ENCODE measurements at places on chromosomes 1 and 21. TPM values are rescaled to one million over a fixed set of nuclear protein-coding genes. Genes with fewer than 3 reads are reported as not detected.
A peak's percentile ranks its signal among the peaks of the same experiment; 100 is the strongest.

- peak; percentile 86 for DNase-seq
These were observed 7.8 kb downstream of the CASZ1 start for GRCh38 chr1:10788592-10789006.

DNA sequence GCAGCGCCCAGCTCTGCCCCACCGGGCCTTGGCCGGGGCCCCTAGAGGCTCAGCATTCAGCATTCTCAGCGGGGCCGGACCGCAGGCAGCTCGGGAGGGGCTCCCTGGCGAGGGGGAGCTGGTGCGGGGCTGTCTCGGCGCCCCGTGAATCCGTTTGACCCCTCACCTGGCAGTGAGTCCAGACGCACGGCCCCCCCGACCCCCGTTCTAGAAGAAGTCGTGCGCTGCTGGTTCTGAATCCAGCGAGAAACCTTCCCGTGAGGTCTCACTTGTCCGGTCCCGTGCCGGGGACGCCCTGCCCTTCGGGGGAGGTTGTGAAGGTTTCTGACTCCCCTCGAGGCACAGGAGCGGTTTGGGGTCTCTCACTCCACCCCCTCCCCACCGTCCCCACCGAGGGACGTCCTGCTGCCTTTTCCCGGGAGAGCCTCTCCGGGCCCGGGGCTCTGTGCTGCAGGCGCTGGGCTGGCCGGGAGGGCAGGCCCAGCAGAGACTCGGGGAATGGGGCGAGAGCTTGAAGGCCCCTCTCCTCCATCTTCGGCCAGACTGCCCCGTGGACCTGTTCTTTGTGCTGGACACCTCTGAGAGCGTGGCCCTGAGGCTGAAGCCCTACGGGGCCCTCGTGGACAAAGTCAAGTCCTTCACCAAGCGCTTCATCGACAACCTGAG lies 655 bp downstream of the COL6A1 start:
- peak; percentile 71 for DNase-seq

GRCh38 chr1:214372092-214372491 lies 91.1 kb downstream of the SMYD2 start:
- no peak for DNase-seq

DNA sequence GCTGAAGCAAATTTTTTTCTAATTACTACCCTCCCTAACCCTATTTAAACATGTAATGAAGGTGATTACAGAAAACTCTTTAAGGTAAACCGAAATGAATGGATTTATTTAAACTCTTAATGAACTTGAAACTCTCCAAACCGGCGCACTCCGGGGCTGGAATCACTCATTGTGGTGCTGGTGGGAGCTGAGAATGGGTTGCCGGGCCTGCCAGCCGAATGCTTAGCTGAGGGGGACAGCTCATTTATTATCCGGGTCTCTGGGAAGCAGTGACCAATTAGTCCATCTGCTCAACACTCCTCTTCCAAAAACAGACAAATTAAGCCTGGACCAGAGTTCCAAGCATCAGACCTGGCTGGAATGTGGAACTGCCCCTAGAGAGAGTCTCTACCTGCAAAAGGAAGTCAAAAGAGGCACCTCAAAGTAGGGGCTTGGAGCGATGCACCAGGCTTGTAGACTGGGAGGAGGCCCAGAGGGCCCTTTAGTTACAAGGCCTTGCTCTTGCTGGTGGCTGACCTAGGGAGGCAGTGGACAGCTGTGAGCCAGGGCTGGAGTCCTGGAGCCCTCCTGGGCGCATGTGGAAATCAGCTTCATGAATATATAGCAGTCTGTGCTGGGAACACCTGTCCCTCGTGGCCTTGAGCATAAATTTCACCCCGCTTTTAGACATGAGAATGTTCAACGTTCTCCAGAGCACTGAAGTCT lies 320.7 kb downstream of the AJAP1 start:
- no peak for DNase-seq

GRCh38 chr1:101474039-101474665 lies 237.3 kb downstream of the S1PR1 start:
- DNase-seq: peak; percentile 8

- peak; percentile 89 for DNase-seq
These were observed 10.7 kb downstream of the RORC start for GRCh38 chr1:151820940-151821339.

Gene CYYR1
- not detected for polyA plus RNA-seq

DNA sequence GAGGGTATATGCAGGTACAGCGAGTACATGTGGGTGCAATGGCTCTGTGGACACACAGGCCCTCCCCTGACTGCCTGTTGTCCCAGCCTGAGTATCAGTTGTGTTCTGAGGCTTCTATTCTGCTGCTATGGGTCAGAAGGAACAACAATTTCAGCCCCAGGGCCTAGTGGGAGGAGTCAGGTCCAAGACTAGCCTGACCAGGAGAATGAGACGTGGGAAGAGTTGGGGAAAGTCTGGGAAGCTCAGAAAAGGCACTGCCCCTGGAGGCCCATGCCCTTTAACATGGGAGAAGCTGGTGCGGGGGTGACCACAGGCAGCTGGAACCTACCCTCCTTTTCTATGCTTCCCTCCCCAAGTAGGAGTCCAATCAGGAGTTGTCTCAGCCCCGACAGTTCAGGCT lies 7.7 kb downstream of the IGSF8 start:
- DNase-seq: no peak

GRCh38 chr1:153568367-153569099 lies 2.9 kb upstream of the S100A2 start:
- peak; percentile 92 for DNase-seq

GRCh38 chr1:91876040-91876470 lies 9.9 kb downstream of the TGFBR3 start:
- no peak for DNase-seq

Gene HSPB7
- polyA plus RNA-seq: 0.05 TPM

Gene LDLRAD1
- polyA plus RNA-seq: not detected

DNA sequence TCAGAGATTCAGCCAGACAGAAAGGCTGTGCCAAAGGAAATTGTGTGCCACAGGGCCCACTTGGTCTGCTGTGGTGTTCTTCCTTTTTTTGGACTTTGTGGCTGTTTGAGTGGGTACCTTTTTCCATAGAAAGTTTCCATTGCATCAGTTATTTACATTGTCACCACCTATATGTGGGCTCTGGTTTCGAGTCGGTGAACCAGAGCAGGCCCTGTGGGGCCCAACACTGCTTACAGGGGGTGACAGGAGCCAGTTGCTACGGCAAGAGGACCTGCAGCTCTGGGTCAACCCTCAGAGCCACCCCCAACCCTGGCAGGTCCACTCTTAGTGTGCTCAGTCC lies 157.0 kb upstream of the EDN2 start:
- DNase-seq: no peak

DNA sequence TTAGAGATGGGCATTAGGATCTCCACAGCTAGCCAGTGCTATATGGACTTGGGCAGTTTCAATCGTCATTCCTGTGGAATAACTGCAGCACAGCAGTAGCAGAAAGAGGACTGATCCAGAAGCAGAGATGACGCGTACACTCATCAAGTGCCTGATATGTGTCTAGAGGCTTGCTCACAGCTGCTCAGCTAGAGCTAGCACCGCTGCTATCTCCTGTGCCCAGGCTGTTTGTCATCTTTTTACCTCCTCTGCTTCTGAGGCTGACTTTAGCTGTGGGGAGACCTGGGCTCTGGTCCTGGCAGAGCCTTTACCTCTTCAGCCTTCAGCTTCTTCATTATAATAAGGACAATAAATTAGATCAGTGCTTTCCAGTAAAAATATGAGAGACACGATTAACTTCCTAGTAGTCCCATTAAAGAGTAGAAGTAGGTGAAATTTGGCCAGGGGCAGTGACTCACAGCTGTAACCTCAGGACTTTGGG lies 5.3 kb downstream of the TENT5C start:
- DNase-seq: no peak

- DNase-seq: no peak
These were observed 311.2 kb upstream of the VAMP3 start for GRCh38 chr1:7459914-7460313.

- no peak for DNase-seq
These were observed 1378.1 kb upstream of the PRMT6 start for GRCh38 chr1:105678334-105678733.

Gene FRRS1
- 2.7 TPM for polyA plus RNA-seq

DNA sequence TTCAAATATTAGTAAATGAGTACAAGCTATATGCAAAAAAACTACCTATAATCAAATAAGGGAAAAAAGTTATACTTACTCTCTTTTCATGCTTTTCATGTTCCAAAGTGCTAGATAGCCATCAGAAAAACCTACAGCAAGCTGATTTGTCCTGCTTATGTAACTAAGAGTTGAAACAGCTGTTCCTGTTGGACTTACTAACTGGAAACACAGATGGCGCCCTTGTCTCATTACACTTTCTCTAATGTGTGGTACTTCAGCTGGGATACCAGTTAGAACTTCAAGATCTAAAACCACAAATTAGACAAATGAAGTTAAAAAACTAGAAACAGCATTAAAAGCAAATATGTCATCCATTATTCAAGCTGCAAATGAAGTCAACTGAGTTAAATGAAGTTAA lies 24.3 kb downstream of the AHCTF1 start:
- peak; percentile 26 for DNase-seq

Gene PAQR6
- 2.4 TPM for polyA plus RNA-seq

Data from SK-N-SH (cell line).